ENCODE measurements at places on chromosomes 4 and X. TPM values are rescaled to one million over a fixed set of nuclear protein-coding genes. Genes with fewer than 3 reads are reported as not detected.

GRCh38 chr4:89800012-89800516 lies 36.9 kb downstream of the SNCA start:
- DNase-seq, result no peak

- DNase-seq, result no peak
These were observed 940 bp upstream of the DCTD start for GRCh38 chr4:182918044-182918607.

DNA sequence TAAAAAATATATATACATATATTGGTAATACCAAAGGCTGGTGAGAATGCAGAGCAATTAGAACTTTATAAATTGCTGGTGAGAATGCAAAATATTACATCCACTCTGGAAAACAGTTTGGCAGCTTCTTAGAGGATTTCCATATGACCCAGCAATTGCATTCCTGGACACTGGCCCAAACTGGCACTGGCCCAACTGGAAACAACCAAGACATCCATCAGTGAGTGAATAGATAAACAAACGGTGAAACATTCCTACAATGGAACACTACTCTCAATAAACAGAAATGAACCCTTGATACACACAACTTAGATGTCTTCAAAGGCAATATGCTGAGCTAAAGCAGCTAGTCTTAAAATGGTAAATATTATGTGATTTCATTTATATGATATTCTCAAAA lies 524.2 kb downstream of the IQCM start:
- no peak for DNase-seq

DNA sequence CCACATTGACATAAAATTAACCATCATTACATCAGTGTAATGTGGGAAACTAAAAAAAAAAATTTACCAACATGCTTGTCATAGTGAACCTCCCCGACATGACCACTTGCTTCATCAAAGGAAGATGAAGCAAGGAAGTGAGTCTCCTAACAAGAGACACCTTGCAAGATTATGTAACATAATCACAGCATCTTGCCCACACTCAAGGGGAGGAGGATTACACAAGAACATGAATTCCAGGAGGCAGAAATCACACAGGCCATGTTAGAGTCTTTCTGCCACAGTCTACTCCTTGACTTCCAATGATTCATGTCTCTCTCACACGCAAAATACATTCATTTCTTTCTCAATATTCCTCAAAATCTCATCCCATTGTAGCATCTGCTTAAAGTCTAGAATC lies 93.3 kb downstream of the AKAP4 start:
- no peak for DNase-seq

DNA sequence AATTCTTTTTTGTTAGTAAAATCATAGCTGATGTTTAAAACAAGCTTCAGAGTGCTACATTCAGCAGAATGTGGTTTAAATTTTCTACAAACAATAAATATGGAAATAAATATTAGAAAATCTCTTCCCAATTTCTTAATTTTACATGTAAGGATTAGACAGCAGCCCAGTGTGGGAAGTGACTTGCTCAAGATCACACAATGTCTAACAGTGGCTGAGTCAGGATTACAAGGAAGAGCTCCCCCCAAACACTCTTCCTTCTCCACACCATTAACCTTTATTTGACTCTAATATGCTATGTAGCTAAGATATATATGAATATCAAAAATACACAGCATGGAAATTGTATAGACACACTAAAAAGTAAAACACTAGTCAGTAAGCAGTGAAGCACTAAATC lies 59.5 kb downstream of the SLC10A7 start:
- no peak for DNase-seq

DNA sequence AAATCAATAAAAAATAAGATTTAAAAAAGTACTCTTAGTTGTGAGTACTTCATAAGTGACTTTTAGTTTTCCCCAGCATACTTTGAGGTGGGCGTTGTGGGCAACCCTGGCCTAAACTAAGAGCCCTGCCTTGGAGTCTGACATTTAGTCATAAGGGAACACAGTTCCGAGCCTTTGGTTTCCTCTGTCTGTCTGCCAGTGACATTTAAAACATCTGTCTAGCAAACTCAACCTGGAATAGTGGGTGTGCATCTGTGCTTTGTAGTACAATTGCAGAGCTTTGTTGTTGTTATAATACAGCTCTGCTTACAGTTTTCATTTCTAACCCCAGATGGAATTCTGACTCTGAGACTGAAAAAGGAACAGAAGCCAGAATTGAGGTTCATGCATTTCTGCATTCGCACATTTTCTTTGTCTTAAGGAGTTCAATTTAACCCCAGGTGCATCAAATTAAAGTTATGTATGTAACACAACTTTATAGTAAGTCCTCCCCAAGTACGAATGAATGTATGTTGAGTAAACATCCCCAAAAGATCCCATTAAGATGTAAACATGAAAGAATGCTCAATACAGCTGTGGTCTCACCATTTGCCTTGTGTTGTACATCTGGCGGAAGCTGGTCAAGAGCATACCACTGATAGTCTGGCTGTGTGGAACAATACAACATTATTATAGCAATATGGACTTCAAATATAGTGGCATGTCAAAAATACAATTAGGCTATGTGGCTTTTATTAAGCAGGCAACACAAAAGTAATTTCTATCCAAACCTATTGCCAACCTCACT lies 25.9 kb downstream of the TNIP3 start:
- DNase-seq, result no peak

DNA sequence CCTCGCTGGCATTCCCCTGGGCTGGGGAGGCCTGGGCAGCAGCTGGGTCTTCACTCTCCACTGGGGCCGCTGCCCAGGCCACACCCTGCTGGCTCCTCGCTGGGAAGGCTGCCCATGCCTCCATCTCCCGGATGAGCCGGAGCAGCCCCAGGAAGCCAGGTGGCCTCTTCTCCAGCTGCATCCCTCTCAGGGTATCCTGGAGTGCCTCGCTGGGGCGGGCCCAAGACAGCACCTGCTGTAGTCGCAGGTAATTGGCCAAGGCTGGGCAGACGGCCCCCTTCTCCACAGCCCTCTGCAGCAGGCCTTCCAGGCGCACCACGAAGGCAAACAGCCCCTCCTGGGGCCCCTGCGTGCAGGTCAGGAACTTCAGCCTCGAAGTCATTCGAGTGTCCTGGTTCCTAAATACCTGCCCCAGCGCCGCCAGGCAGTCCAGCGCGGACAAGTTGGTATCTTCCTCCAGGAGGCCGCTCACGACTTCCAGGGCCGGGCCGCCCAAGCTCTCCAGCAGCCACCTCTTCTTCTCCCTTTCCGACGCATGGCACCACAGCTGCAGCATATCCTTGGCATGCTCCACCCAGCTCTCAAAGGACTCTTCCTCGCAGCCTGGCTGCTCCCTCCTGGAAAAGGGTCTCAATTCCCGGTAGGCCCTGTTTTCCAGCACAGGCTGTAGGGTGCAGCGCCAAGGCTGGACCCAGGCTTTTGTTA lies 3.7 kb downstream of the PNMA6E start:
- no peak for DNase-seq

- DNase-seq, result no peak
These were observed 210.7 kb upstream of the PPP1R2C start for GRCh38 chrX:42988700-42989099.

DNA sequence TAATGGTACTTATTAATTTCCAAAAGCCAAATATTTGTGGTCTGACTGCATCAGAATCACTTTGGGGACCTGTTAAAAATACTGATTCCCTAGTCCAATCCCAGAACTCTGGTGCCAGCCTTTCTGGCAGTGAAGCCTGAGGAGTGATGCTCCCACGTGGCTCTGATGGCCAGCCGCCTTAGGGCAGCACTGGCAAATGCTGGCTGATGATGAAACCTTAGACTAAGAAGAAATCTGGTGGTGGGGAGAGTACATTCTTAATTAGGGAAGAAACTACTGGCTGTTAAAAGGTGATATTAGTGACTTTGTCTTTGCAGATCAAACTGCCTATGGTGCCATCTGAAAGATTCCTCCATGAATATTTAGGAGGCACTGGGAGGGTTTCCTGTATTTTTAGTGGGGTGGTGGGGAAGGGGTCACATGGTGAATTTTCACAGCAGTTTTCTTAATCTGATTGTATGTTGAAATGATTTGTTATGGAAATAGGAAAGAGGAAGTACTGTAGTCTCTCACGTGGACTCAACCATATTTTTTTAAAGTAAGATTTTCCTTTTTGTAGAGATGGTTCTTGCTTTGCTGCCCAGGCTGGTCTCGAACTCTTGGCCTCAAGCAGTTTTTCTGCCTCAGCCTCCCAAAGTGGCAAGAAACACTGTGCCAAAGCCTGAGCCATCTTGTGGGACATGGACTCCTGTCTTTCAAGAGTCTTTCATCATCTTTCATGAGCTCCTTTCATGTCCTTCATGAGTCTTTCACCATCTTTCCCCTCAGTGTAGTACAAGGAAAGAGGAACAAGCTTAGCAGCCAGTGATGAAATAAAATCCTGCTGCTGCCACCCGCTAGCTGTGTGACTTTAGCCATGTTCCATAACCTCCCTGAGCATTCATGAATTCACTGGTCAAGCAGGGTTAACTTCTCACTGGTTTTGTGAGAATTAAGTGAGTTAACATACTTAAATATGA lies 90.8 kb downstream of the ZNF330 start:
- DNase-seq, result no peak

Gene TACR3
- total RNA-seq, result 7.3 TPM

Gene PCDH19
- 6.9 TPM for total RNA-seq

Gene RPL9
- 3,585 TPM for total RNA-seq

Gene PDS5A
- total RNA-seq, result 111 TPM

Gene FGF5
- 0.05 TPM for total RNA-seq

Gene FRG1
- total RNA-seq, result 38.1 TPM

Gene PLXNA3
- total RNA-seq, result 17.3 TPM

Gene NRK
- total RNA-seq, result 118 TPM

Gene MECP2
- total RNA-seq, result 30.5 TPM

Gene NUDT11
- 11.4 TPM for total RNA-seq

Data from urinary bladder (tissue), 4 donors.